ENCODE measurements at places on chromosomes 12 and 14. TPM values are rescaled to one million over a fixed set of nuclear protein-coding genes. Genes with fewer than 3 reads are reported as not detected.

GRCh38 chr14:96698960-96699539, 98.1 kb upstream of the VRK1 start:
- no peak for DNase-seq

- no peak for DNase-seq
These were observed 512 bp upstream of the RND1 start for GRCh38 chr12:48866052-48866711.

DNA sequence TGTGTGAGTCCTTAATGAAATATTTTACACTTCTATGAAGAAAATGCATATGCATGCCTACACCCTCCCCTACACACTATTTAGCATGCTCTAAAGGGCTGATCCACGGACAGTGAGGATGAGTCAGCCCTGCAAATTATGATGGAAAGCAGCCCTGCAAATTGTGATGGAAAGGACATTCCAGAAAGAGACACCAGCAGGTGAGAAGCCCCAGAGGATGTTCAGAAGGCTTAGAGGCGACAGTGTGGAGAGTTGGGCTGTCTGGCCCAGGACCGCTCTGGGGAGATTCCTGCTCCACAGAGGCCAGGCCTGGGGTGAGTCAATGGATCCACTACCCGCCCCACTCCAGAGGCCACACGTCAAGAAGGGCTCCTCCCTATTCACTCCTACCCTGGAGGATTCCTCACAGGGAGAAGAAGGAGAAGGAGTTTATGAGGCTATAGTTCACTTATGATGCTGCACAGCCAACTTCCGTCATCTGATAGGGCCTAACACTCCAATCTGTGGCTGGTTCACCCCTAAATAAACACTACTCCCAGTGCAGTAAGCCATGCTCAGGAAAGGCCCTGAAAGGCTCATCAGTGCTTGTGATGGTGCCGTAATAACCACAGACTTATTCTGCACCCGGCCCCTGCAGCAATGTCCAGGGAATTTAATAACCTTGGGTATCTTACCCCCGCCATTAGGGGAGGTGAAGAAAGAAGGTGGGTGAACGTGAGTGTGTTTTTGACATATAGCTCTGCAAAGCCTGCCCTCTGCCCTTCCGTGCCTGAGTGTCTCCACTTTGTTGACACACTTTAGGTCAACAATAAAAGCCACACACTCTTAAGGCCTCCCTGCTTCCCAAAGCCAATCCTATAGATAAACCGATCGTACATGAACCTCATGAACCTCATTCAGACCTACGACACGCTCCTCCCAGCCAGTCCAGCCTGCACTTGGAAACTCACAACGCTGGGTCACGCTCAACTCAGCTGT, 46.4 kb downstream of the CLMN start:
- no peak for DNase-seq

Gene HCAR3
- not detected for total RNA-seq

- DNase-seq = no peak
These were observed 1.1 kb upstream of the GNB3 start for GRCh38 chr12:6839482-6840201.

Gene RNASE1
- not detected for total RNA-seq

Gene CCDC196
- not detected for total RNA-seq
